SHP77 (cell line): ENCODE measurements at places on chromosomes 7 and 10.
A peak's percentile ranks its signal among the peaks of the same experiment; 100 is the strongest.

DNA sequence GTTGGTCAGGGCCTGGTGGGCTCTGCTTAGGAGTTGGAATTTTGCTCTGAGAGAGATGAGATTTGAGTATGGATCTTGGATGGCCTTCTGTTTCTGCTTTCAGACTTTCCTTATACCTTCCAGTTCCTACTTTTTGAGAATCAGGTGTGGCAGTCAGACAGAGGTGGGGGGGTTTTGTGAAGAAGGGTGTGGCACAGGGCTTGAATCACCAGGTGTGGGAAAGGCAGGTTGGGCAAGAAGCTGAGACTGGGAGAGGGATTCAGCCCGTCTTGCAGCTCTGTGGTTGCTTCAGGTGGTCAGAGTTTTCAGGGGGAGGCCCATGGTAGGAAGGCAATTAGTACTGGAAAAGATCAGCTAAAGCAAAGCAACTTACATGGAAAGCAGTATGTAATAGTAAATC, 340.2 kb downstream of the LRMDA start:
- DNase-seq, result no peak

GRCh38 chr10:16965740-16966447, 148.7 kb upstream of the RSU1 start:
- no peak for DNase-seq

GRCh38 chr10:110547139-110547761, 20.2 kb upstream of the SMC3 start:
- peak; percentile 40 for DNase-seq

DNA sequence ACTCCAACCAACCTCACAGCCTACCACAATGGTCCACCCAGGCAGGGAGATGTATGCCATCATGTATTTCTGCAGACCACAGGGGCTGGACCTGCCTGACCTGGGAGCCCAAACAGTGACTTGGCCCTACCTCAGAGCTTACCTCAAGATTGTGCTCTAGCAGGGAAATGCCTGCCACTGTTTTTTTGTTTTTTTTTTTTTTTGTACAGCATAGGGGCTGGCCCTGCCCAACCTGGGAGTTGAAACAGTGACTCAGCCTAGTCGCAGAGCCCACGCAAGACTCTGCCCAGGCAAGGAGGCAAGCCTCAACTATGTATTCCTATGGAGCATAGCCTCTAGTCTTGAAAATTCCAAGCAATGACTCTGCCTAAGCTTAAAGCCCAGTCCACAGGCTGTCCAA, 39.3 kb upstream of the CDK6 start:
- DNase-seq, result no peak

DNA sequence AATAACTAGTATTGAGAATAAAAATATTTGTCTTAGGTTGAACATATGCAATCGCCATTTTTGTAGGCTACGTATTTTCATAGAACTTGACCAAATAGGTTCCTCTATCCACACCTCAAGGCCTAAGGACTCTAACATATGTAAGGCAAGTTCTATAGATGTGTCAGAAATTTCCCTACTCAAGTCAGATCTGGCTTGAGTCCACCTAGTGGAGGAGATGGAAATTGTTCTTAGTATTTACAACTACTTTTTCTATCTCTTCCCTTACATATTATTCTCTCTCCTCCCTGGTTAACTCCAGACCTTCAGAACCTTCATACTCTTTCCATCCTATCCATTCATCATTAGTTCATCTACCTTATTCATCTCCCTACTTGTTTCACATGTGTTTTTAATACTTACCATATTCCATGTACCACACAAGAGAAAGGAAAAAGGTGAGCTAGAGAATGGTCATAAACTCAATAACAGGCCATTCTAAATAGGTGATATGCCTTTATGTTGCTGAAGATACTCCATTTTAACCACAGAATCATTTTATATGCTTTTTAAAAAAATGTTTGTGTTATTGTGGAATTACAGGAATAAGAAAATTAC, 174.5 kb upstream of the HDAC9 start:
- DNase-seq, result peak; percentile 44

DNA sequence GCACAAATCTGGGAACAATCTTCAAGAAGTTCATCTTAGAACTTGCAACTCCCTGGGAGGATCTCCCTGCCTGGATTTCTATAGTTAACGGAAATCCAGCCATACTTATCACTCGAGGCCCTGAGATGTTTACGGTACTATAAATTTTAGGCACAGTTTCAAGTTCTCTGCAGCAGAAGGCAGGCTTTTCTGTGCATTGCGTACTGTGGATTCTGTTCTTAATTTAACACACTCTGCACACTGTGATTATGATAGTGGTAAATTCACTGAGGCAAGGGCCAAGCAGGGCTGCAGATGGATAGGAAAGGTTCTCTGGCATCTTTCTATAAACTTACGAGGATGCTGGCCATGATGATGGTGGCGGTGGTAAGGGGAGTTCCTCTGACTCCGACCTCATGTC, 10.6 kb downstream of the INHBA start:
- no peak for DNase-seq

GRCh38 chr7:138738114-138738513, 37.0 kb upstream of the SVOPL start:
- DNase-seq, result no peak
